ENCODE measurements at places on chromosomes 2 and 18.
A peak's percentile ranks its signal among the peaks of the same experiment; 100 is the strongest.

GRCh38 chr2:16617282-16618266, 48.1 kb downstream of the CYRIA start:
- DNase-seq: no peak

DNA sequence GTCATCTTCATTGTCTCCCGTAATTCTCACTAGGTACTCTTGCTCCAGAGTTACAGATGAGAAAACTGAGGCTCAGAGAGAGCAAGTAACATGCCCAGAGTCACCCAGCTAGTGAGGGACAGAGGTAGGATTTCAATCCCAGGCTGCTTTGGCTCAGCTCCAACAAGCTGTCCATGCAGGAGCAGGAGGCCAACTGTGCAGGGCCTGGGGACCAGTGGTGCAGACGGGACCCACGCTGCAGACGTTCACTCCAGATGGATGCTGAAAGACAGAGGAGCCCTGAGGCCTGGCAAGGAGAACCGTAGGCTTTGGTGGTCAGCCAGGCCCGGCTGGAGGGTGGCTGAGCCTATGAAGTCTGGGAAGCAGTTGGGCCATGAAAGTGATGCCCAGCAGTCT, 102.6 kb downstream of the MCFD2 start:
- DNase-seq: no peak

GRCh38 chr2:226969417-226970080, 133.7 kb downstream of the RHBDD1 start:
- DNase-seq: no peak

- DNase-seq: no peak
These were observed 7.0 kb downstream of the GPR35 start for GRCh38 chr2:240632306-240632721.

DNA sequence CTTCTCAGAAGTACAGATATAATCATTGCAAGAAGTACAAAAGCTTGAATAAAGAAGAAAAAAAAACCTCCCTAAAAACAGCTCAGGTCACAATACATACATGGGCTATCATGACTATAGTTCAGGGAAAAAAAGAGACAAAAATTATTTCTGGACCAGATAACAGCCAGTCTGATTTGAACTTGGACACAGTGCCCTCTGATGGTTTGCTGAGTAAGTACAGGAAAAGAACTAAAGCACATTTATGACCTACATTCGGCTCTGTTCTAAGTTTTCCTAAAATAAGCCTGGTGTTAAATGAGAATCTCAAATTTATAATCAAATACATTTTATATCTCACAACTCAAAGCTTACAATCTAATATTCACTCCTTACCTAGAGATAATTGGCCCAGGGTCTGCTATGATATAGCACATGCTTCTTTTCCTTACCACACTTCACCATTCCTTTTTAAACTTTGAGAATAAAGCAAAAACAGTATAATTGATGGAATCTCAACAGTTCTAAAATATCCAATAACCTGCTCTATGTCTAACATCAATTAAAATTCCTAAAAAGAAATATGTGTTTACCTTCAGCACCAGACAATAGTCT, 81.1 kb downstream of the RAPH1 start:
- peak; percentile 58 for DNase-seq

DNA sequence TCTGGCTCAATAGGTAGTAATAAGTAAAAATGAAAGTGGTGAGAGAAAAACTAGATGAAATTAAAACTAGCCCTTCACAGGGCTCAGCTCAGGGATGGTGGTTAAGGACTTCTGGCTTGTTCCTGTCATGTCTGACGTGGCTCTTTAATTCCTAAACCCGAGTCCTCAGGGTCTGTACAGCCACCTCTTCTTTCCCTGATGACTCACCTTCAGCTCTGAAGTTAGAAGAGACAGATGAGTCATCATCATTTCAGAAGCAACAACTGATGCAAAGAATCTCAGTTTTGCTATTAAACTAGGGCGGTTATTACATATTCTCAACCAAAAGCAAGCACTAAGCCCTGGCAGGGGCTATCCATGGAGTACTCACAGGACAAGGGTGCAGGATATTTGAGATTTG, 24.0 kb upstream of the ITGB6 start:
- peak; percentile 95 for DNase-seq

- no peak for DNase-seq
These were observed 567 bp downstream of the VWA3B start for GRCh38 chr2:98087447-98088020.

DNA sequence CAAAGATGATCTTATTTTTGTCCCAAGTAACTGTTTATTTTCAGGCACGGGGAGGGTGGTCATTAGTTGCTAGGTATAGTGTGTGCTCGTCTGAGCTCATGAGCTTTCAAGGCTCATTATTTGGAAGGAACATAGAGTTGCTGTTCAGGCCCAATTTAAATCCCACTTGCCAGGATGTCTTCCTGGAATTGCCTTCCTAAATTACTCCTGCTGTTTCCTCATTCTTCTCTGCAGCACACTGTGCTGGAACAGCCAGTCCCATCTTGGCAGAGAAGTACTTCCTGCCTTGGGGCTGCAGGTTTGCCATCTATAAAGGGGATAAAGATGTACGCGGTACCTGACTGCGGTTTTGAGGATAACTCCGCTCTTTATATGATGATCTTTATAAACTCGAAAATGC, 37.3 kb downstream of the GREB1 start:
- no peak for DNase-seq

DNA sequence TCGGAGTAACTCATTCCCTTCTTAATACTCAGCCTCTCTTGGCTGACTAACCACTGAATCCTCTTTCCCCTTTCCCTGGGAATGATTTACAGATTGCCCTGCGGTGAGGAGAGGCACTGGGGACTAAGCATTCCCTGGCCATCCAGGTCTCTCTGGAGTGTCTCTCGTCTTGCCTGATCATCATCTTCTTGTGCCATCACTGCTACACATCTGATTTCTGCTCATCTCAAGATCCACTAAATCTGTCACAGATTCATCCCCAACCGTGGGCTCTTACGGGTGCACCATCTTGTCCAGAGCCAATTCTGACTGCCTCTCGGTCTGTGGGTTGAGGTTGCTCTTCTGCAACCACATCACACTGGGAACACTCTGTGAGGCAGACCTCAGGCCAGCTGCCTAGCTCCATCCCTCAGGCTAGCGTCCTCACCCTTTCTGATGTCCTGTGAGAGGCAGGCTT, 12.0 kb downstream of the SFTPB start:
- DNase-seq: no peak

DNA sequence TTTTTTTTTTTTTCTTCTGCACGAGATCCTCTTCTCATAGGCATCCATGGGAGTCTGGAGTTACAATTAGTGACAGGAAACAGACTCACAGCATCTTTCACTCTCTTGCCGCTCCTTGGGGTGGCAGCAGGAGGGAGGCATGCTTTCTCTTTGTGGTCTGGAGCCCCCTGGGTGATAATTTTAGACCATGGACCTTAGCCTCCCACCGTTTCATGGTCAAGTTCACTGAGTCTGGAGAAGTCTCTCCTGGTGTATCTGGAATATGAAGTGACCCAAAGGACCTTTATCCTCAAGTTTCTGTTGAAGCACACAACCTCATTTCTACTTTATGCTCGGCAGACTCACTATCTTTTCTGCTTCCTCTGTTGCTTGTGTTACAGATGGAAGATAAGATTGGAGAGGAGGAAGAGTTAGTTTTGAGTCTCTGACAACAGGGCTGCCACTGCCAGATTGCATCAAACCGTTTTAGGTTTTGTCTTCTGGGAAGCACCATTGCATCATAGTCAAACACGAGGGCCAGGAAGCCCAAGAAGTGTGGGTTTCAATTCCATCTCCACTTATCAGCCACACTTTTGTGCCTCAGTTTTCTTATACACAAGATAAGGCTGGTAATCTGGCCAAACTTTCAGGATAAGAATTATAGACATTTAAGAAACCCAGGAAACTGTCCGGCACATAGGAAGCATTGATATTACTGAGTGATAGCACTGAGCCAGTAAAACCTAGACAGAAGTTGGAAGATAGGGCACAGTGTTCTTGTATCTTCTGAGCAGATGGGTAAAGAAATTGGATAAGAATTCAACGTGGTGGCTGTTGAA, 62.3 kb downstream of the ADCYAP1 start:
- DNase-seq: no peak

GRCh38 chr2:222904557-222905258, 43.9 kb downstream of the ACSL3 start:
- DNase-seq: no peak

DNA sequence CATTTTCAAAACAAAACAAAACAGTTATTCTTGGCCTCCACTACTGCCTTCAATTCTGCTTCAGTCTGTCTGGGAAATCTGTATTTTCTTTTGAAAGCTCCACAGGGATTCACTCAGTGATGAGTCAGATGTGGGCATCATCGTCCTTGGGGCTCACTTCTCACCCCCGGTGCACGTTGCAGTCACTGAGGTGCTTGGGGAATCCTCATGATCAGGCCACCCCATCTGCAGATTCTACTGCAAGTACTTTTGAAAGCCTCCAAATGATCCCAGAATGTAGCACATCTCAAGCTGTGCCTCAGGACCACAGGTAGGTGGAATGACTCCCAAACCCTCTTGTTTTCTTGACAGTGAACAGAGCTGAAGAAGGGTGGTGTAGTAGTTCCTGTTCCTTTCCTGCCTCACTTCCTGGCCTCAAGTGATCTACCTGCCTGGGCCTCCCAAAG, 34.3 kb downstream of the LPIN2 start:
- DNase-seq: no peak

DNA sequence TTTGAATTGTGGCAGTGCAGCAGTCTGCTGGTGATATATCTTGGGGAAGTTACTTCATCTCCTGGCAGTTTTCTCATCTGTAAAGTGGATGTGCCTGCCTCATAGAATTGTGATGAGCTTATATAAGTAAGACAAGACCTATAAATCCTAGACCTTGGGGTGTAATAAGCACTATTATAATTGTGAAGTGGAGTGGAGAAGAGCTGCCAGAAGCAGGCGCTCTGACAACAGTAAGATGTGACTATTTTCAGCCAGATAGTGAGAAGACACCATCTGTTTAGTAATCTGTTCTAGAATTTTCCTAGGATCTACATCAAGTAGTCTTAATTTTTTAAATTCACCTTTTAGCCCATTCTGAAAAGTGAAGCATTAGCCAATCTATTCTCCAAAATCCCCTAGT, 85.6 kb upstream of the TSPYL6 start:
- no peak for DNase-seq

DNA sequence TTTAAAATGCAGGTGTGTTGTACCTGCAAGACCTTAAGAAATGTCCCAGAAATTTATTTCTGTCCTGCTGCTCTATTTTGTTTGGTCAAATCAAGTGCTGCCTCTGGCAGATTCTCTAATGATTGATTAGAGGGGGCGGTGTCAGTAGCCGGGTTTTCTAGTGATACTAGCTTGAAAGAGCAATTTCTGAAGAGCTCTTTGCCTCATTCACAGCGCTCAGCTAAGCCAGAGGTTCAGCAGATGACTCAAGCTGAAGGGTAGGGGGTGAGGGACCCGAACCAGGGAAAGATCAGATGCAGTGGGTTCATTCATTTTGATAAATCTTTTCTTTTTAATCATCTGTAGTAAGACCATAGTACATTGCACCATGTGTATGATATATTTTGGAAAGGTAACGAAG, 15.0 kb downstream of the ZBTB7C start:
- DNase-seq: no peak

GRCh38 chr18:61850756-61851155, 42.1 kb downstream of the RNF152 start:
- no peak for DNase-seq

DNA sequence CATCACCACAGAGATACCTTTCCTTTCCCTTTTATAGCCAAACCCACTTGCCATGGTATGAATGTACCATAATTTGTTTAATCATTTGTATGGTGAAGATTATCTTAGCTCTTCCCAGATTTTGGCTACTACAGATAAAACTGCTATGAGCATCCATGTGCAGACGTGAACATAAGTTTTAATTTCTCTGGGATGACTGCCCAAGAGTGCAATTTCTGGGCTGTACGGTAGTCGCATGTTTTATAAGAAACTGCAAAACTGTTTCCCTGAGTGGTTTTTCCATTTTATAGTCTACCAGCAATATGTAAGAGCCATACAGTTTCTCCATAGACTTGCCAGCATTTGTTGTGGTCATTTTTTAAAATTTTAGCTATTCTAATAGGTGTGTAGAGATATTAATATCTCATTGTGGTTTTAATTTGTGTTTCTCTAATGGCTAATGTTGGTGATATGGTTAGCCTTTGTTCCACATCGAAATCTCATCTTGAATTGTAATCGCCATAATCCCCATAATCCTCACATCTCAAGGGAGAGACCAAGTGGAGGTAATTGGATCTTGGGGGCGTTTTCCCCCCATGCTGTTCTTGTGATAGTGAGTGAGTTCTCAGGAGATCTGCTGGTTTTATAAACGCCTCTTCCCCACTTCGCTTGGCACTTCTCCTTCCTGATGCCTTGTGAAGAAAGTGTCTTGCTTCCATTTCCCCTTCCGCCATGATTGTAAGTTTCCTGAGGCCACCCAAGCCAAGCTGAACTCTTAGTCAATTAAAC, 628.5 kb upstream of the KLHL29 start:
- no peak for DNase-seq

GRCh38 chr2:222064286-222064685, 234.5 kb downstream of the PAX3 start:
- no peak for DNase-seq

- DNase-seq: no peak
These were observed 30.8 kb downstream of the EN1 start for GRCh38 chr2:118816669-118817068.

GRCh38 chr2:43332653-43333052, 106.2 kb upstream of the ZFP36L2 start:
- no peak for DNase-seq

GRCh38 chr2:181471783-181472182, 14.6 kb downstream of the ITGA4 start:
- no peak for DNase-seq

DNA sequence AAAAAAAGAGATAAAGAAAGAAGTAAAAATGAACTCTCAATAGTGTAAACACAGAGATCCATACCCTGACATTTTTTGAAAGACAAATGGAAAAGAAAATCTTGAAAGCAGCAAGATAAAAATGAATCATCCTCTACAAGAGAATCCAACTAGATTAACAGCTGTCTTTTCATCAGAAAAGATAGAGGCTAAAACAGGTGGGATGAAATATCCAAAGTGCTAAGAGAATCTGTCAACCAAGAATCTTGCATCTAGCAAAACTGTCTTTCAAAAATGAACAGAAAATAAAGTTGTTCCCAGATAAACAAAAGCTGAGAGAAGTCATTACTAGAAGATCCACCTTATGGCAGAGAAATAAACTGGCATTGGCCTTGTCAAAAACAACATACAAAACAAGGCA, 117.3 kb upstream of the MAPRE2 start:
- DNase-seq: no peak

DNA sequence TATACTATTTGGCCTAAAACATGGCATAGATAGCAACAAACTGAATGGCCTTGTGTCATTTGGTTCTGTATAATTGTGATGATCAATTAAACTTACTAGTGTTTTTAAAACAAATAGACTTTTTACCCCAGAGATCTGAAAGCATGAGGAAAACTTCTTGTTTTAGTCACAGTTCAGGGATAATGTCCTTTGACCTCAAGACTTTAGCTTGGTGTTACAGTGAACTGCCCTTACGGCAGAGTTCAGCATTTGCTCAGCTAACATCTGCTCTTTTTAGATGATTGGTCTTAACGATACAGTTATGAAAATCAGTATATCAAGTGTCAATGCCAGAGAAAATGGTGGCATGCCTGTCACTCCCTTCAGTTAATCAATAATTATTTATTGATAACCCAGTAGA, 429.2 kb downstream of the PARD3B start:
- no peak for DNase-seq

All from activated CD4-positive, alpha-beta T cell treated with anti-CD3 and anti-CD28 coated beads, Interleukin-10, Interleukin-2, amounts not matched to agents 100 ng/mL and 50 ng/mL, durations not matched to agents 16 hours and 8 hours (primary cell).